ENCODE measurements at places on chromosomes 1 and 21.

DNA sequence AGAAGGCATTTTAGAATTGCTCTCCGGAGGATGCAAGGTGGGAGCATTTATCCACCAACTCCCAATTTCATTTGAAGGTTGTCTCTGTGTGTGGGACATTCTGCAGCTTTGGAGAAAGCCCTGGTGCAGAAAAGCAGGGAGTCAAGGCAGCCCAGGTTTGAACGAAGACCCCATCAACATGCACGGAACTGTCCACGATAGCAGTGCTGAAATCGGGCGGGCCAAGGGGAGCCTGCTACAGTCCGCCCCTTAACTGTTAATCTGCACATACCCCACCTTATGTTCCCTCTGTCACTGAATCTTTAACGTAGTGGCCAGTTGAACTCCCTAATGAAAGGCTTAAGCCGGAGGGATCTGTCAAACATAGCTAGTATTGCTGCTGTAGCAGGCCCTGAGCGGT is 68.8 kb upstream of the C1orf174 start:
- DNase-seq, result no peak

DNA sequence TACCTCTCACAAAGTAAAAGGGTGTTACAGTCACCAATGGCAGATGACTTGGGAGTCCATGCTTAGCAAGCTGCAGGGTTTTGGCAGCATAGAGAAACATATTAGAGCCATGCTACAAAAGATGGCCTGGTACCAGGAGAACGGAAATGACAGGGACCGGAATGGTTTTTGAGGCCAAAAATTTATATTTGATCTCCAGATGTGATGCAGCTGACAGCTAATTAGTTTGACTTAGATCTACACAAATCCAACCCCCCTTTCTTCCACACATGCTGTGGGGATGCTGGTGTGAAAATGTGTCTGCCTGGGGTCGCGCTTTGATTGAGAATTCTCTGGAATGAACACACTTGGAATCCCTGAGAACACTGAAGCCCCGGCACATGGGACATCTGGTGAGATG is 26.5 kb downstream of the SYF2 start:
- no peak for DNase-seq

- no peak for DNase-seq
These were observed 144.5 kb downstream of the OMA1 start for GRCh38 chr1:58401991-58402390.

- no peak for DNase-seq
These were observed 22.9 kb downstream of the TSEN15 start for GRCh38 chr1:184074383-184074782.

DNA sequence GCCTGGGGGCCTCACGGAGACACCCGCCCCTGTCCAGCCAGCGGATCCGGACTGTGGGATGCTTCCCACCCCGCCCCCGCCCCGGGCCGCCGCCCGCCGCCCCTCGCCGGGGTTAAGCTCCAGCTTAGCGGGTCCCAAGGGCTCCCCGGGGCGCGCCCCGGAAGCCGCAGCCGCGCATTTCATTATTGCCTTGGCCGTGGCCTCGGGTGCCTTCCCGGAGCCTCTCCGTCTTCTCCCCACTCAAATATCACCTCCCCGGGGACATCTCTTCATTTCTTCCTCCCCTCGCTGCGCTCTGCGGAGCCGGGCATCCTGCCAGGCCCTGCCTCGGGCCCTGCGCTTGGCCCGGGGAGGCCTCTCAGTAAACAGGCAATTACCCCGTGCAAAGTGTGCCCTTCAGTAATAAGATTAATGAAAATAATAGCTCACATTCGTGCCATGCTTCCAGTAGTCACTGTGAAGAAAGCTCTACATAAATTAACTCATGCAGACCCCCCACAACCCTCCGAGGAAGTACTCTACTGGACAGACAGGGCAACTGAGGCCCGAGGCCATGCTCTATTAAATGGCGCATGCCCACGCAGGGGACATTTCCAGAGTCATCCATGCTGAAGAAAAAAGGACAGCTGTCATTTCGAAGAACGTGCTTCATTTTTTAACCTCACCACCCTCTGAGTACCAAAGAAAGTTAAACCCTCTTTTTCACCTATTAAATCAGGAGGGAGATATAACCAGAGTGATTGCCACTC is 49.9 kb upstream of the LAPTM5 start:
- DNase-seq, result no peak

DNA sequence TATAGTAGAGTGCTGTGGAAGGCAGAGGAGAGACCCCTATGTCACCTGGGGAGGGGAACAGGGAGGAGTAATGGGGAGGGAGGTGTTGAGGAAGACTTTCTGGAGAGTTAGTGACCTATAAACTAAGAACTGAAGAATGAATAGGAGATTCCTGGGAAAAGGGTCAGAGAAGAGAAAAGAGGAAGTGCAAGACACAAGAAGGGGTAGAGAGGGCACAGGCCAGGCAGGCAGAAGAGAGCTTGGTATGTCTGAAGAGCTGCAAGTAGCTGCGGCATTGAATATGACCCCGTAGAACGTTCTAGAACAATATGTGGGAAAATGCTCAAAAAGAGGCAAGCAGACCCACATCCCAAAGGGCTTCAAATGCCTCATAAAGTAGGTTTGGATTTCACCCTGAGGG is 361.2 kb downstream of the PRDM2 start:
- no peak for DNase-seq

GRCh38 chr1:227234998-227235405 is 83.3 kb downstream of the CDC42BPA start:
- peak; percentile 78 for DNase-seq

DNA sequence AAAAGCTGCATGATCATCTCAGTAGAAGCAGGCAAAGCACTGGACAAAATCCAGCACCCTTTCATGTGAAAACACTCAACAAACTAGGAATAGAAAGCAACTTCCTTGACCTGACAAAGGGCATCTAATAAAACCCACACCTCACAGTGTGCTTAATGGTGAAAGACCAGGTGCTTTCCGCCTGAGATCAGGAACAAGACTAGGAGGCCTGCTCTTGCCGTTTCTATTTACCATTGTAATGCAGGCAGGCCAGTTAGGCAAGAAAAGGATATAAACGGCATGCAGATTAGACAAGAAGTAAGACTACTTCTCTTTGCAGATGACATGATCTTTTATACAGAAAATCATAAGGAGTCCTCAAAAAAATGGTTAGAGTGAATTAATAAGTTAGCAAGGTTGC is 37.2 kb downstream of the SLC37A1 start:
- no peak for DNase-seq

DNA sequence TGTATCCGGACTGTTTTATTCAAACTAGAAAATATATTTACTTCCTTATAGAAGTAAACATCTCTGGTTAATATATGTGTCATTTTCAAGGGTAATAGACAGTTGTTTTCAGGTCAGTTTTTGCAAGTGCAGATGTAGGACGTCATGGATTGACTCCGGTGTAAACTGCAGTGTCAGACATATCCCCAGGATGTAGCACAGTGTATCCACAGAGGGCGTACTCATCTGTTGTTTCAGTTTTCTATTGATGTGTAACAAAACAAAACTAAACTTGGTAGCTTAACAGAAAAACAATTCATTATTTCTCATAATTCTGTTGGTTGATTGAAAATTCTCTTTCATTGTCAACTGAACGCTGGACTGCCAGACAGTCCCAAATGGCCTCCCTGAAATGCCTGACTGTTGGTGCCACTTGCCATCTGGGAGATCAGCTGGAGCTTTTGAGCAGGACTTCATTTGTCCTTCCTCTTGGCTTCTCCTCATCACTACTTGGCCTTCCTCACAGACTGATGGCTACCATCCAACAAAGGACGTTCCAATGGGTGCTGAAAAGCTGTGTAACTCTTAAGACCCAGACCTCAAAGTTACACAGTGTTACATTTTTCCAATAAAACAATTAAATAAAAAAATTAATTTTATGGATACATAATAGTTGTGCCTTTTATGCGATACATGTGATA is 181.6 kb downstream of the NCAM2 start:
- no peak for DNase-seq

DNA sequence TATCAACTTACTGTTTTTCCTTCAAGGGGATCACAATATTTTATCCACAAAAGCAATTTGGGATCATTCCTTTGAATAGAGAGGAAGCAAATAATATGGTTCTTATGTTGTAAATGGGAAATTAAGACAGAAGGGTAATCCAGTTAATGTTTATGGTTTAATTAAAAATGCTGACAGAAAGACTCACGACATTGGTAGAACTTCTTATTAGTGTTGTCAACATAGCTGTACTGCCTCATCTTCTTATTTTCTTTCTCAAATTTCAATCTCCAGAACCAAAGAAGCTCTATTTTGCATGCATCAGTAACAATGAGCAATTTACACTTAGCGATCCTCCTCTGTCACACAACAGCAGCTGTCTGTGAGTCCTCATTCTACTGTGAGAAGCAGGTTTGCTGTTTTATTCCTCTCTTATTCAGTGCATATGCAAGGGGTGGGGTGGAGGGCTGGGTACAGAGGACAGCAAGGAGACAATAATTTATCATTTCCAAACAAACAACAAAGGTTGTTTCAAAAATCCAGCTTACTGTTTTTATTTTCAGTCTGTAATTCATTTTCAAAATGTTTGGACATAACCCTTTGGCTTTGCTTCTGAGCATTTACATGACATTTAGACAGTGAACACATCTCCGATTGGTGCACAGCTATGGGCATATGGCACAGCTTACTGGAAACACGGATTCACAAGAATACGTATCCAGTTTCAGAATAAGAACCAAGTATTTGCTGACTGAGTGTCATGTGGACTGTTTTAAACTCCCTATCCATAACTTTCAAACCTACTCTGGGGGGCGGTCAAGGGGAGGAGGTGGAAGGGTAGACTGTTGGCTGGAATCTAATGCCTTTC is 335.9 kb downstream of the RGS7 start:
- DNase-seq, result no peak

GRCh38 chr1:38579056-38579455 is 280.5 kb downstream of the RRAGC start:
- DNase-seq, result no peak

GRCh38 chr1:19311931-19312781 is at the start of the genes AKR7A2 and SLC66A1:
TSS of gene AKR7A2 (minus strand) at chr1:19312144. CDS start at chr1:19312124, 20 bp downstream.
TSS of gene SLC66A1 (plus strand) at chr1:19312326. CDS start at chr1:19317678, 5,352 bp downstream.
- peak; percentile 93 for DNase-seq

DNA sequence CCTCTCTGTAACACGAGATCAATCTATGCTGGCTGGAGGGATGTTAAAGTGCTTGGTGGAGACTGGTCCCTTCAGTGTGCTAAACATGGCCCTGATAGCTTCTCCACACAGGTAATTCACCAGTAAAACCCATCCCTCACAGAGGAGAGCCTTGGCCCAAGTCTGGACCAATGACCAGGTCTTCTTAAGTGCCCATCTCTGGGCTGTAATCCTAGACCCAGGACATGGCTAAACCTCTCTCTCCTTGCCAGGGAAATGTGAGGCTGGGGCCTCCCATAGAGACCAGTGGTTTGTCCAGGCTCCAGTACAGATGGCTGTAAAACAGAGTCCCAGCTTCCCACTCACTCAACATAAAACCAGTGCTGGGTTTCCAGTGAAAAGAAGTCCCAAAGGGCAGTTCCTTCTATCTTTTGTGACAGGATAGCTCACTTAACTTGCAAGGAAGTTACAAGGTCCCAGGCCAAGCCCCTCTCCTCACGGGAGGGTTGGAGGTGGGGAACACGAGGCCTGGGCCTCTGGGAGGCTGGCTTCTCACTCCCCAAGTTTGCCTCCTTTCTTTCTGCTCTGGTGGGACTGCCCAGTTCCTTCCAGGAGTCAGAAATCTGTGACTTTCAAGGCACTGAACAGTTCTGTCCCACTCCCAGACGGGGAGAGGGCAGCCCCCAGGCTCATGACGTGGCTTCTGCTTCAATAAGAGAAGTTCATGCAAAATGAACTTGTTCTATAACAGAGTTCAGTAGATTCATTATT is 2.2 kb upstream of the KIF17 start:
- no peak for DNase-seq

GRCh38 chr1:44842862-44843655 is at the start of gene PTCH2:
TSS of gene PTCH2 (minus strand) at chr1:44843253. CDS start at chr1:44842932, 321 bp downstream.
- no peak for DNase-seq

DNA sequence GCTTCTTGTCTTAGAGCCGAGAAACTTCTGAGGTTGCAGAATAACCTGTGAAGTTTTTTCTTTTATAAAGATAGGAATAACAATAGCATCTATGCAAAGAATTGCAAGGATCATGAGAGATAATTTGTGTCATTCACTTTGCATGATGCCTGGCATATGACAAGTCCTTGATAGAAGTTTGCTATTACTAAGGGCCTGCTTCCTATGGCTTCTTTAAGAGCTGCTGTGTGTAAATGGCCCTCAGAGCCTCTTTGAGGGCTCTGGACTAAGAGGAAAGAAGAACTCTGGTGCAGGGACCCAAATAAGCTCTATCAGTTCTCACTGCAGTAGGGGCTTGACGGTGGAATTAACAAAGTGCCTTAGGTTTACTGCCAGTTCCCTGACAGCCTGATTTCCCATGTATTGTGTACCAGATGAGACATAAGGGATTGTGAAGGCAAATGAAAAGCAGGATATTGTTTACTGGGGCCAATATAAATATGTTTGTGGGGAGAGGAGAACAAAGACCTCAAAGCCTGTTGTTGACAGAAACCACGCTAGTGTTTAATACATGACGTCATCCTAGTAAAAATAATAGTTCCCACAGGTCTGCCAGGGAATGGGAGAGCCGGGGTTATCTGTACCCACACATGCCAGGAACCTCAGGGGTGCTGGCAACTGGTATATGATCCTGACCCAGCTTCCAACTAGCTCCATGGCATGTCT is 131.2 kb upstream of the UBE2U start:
- no peak for DNase-seq

GRCh38 chr1:151476083-151476482 is 16.8 kb upstream of the POGZ start:
- no peak for DNase-seq

GRCh38 chr1:247400685-247401084 is 15.3 kb upstream of the NLRP3 start:
- no peak for DNase-seq

DNA sequence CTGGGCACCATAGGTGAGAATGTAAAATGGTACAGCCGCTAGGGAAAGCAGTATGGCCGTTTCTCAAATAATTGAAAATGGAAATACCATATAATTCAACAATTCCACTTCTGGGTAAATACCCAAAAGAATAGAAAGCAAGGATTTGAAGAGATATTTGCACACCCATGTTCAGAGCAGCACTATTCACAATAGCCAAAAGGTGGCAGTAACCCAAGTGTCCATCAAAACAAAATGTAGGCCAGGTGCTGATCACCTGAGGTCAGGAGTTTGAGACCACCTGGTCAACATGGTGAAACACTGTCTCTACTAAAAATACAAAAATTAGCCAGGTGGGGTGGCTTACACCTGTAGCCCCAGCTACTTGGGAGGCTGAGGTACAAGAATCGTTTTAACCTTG is 62.1 kb downstream of the OLIG1 start:
- no peak for DNase-seq

DNA sequence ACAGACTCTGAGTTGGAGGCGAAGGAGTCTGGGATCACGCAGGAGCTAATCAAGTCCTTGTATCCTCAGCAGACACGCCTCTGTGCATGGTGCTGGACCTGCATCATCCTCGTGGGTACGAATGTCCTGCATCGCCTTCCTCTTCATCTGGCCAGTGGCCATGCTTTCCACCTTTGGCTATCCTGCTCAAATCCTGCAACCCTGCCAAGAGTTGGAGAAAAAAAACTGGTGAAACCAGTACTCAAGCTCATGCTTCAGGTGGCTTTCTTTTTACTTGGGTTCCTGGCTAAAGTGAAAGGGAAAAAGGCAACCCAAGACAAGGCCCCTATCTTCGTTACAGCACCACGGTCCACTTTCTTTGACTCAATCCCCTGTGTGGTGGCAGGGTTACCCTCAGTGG is 8.9 kb downstream of the SETSIP start:
- no peak for DNase-seq
